ENCODE measurements at places on chromosomes 11 and 22.

GRCh38 chr22:30192427-30192826 is 54.1 kb downstream of the LIF start:
- DNase-seq = no peak

- DNase-seq = no peak
These were observed 35.2 kb upstream of the CSNK1E start for GRCh38 chr22:38352436-38352835.

DNA sequence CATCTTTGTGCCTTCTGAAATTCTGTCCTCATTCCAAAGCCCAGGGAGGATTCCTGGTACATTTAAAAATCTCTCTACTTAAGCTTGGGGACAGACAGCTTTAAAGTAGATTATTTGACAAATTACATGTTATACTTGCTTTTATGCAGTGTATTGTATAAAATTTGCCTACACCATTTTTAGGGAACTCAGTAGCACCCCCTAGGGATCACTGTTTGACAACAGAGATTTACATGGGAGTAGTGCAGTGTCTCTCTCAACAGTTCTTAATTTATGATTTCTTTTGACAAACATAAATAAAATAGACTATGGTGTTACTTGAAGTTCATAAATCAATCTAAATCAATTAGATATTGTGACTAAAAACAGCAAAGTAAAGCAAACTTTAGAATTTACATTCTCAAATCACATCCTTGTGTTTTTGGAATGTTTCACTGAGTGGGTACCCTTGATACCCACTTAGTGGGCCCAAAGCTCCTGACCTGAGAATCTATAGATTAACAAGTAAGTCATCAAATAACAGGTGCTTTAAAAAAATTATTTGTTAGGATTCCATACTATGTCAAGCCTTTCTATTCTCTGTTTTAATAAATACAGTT is 428.8 kb downstream of the DYNC2H1 start:
- DNase-seq = no peak

DNA sequence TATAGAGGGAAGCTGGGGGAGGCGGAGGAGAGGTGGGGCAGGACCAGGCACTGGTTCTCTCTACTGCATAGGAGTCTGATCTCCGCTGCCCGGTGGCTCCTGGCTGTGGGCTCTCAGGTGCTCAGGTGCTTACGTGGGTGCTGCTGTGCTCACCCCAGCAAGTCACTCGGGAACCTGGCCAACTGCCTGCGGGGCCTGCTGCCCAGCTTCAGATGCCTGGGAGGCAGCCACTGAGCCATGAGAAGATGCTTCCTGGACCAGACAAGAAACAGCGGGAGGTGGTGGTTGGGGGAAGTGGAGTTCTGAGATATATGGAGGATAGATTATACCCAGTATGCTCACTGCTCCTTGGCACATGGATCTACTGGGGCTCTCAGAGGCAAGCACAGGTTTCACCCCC is 1303.4 kb downstream of the TBC1D22A start:
- DNase-seq = no peak

DNA sequence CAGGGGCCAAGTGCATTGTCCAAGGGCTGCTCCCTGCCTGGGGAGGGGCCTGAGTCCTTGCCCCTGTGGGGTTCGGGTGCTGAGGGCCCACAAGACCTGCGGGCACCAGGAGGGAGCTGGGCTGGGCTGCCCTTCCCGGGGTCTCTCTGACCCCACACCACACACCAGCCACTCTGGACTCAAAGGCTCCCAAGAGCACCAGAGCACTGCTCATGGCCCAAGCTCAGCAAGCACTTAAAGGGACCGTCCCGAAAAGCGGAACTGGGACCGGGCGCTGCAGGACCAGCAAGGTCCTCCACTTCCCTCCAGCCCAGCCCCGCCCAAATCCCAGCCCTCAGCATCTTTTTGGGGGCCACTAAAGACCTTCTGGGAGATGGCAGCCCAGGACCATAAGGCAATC is 5.3 kb downstream of the LSP1 start:
- no peak for DNase-seq

DNA sequence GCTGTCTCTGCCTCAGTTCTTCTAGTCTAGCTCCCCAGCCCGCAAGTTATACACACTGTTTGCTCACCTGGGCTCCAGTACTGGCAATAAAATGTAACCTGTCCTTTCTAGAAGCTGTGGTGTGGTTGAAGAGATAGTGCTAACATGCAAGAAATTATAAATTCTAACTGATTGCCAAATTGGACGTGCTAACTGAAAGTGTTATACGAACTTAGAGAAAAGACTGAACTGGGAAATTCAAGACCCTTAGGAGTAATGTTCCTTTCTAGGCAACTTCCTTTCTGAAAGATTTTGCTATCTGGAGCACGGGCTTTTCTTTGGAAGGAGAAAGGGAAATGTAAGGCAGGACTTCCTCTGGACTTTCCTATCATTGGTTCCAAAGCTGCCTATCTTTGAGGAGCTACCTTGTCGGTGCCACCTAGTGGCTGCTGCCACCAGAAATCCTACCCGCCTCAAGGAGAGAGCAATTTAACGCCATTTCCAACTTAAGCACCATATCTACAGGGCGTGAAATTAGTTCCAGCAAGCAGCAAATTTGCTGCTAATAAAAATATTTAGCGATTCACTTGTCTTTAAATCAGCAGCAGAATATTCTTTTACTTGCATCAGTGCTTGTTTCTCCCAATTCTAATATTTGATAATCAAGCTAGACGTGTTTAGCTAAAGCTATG is 12.7 kb upstream of the TMEM218 start:
- DNase-seq = peak; percentile 49

DNA sequence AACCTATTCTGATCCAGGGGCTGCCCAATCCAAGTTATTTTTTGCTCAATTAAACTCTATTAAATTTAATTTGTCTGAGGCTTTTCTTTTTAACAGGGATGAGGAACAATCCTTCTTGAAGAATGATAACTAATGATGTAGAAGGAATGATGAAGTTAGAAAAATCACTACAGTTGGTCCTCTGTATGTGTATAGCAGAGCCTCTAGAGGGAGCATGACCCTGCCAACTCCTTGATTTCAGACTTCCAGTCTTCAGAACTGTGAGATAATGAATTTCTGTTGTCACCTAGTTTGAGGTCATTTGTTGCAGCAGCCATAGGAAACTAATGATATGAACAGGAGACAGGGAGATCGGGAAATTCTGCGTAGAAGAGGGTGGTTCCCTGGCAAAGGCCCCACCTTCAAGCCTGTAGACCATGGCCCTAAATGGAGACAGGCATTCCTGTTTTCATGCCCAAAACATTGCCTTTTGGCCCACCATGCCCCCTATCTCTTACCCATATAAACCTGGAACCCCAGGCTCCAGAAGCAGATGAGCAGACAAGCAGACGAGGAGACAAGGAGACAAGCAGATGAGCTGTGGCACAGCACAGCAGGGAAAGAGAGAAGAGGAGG is 7.7 kb upstream of the QSER1 start:
- no peak for DNase-seq

- DNase-seq = no peak
These were observed 25.8 kb downstream of the TPCN2 start for GRCh38 chr11:69074375-69075140.

DNA sequence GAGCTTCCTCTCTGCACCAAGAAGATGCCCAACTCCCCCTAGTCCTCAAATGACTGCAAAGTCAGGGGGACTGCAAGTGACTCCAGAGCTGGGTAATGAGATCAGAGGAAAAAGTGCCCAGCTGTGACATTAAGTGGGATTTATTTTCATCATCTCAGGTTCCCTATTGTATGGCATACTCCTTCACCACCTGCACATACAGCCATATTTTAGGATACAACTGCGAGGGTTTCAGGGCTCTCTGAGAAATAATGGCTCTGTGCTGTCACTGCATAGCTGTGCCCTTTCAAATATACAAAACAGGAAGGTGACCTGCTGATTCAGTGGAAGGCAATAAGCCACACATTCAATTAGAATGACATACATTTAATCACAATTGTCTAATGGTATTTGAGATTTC is 45.6 kb upstream of the PLET1 start:
- no peak for DNase-seq

DNA sequence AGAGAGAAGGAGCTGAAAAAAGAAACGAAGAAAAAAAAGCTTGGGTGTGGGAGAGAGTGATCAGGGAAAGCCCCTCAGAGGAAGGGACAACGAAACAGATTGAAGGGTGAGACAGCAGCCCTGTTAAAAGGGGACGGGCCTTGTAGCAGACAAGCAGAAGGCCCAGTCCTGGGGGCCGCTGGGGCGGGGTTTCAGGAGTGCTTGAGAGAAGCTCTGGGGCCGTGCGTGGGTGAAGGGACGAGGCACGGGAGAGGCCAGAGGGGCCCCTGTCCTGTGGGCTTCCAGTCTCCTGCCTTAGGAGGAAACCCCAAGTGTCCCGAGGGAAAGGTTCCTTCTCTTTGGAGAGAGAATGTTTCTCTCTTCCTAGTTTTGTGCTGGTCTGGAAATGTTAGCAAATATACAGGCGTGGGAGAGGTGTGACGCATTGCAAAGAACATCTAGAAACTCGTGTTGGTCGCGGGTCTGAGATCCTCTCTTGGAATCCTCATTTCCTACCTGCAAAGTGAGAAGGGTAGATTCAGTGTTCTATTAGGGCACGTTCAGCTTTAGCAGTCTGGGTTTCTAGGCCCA is 28.6 kb downstream of the ADAMTS15 start:
- DNase-seq = no peak

- no peak for DNase-seq
These were observed 36.9 kb downstream of the PPP2R1B start for GRCh38 chr11:111729071-111729830.

DNA sequence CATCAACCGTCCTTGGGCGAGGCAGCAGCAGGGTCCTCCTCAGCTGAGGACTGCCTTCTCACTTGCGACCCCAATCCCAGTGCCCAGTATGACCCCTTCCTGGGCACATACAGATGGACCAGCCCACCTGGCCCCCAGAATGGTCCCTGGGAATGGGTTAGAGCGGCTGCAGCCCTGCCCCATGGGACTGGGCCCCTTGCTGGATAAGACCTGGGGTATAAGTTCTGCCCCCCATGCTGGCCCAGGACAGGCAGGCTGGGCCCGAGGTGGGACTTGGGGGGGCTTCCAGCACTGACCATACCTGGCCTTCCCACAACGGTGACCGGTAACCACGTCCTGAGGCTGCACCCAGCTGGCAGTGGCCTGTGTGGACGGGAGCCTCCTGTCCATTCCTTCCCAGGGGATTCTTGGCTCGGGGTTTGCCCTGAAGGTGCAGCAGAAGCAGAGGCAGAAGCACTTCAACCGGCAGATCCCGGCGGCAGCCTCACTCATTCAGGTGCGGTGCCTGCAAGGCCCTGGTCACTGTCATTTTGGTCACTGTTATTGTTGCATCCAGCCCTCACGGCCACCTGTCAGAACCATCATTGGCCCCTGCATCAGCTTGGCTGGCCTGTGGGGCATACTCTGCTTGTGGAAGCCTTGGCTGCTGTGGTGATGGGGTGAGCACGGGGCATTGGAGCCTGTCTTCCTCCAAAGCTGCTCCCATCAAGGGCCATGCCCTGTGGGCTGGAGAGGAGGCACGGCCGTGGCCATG is 114.8 kb downstream of the KCNQ1OT1 start:
- no peak for DNase-seq

GRCh38 chr11:69497221-69497787 is 15.8 kb downstream of the LINC01488 start:
- peak; percentile 61 for DNase-seq

DNA sequence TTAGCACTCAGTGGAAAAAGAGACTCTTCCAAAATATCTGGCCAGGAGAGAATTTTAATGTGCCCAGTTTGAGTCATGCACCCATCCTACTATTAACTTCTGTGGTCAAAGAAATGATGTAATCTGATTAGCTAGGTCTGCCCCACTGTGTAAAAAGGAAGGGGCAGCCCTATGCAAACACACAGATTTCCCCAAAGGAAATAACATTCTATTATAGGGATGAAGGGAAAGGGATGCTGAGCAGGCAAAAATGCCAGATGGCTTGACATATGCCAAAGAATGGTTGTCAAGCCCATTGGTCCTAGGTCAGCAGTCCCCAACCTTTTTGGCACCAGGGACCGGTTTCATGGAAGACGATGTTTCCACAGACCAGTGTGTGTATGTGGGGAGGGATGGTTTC is 43.3 kb upstream of the PAK1 start:
- DNase-seq = no peak

- no peak for DNase-seq
These were observed 69.7 kb downstream of the TTC28 start for GRCh38 chr22:28609921-28610320.

GRCh38 chr11:20372081-20372626 is 8.6 kb downstream of the HTATIP2 start:
- no peak for DNase-seq

DNA sequence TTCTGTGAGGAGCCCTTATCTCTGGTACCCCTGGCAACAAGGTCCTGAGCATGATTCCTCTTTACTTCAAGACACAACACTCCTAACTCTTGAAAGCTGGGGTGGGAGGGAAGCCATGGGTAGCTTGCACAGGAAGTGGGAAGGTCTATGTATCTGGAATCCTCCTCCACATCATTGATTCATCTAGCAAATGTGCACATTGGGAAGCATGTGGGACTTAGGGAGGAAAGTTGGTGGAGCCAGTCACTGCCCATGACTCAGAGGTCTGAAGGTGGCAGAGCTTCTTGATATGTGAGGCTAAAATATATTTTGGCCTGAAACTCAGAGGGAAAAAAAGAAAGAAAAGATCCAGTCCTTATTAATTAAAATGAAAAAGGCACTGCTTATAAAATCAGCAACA is 1000.9 kb downstream of the DLG2 start:
- no peak for DNase-seq

- no peak for DNase-seq
These were observed 37.7 kb downstream of the DSCAML1 start for GRCh38 chr11:117759305-117759704.

- no peak for DNase-seq
These were observed 496 bp downstream of the EHBP1L1 start for GRCh38 chr11:65576232-65576866.

DNA sequence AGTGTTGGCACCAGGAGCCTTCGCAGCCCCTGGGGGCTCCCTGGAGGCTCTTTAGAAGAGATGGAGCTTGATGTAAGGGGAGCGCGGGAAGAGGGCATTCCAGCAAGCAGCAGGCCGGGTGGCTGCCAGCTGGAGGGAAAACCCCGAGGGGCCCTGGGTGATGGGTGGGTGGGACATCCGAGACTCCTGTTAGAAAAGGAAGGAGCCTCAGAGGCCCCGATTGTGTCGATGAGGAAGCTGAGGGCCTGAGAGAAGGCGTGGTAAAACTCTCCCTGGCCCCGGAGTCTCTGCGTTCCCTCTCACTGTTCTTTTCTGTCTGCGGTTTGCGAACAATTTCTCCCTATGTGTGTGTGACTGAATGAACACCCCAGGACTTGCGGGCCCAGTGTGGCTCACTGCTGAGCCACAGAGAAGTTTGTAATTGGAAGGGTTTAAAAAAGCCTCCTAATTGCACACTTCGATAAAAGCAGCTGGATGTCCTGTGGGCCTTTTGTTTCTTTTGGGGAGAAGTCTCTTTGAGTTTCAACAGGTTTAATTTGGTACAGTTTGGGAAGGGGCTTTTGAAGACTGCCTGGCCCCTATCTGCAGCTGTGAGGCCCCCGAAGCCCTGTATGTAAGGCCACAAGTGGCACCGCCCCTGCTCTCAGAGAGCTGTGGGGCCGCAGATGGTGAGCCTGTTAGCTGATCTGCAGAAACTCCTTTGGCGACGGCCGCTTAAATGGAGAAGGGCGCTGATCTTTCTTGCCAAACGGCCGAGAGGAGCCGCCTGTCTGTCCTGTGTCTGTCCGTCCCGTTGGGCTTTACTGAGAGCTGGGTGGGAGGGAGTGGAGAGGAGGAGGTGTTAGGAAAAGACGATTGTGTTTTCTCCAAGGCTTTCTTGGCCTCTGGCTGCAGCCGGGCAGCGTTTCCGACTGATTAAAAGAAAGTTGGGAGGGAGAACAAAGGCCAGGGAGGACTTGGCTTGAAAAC is 2.0 kb downstream of the FBLN1 start:
- peak; percentile 43 for DNase-seq

- DNase-seq = no peak
These were observed 7.3 kb downstream of the C11orf97 start for GRCh38 chr11:94519478-94520084.

- no peak for DNase-seq
These were observed 119.2 kb downstream of the KCNQ1OT1 start for GRCh38 chr11:2580571-2581001.
